ENCODE measurements at places on chromosomes 2 and 18.

DNA sequence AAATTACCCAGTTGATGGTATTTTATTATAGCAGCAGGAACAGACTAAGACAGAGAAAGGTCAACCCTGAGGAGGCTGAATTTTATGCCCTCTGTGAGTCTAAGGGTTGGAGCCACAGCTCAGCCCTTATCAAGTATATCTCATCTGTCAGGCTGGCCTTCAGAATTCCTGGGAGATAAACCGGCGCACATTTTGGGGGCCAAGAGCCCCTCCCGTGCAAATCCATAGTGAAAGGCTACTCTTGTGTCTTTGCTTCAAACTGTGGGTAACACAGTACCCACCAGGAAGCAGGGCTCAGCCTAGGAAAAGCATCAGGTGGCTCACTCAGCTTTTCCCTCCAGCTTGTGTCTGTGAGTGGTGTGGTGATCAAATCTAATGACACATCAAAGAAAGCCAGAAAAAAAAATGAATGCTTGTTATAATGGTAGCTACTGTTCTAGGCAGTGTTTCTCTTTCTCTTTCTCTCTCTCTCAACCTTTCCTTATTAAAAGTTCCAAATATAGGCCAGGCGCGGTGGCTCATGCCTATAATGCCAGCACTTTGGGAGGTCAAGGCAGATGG, 25.0 kb upstream of the ASXL2 start:
- DNase-seq = no peak

DNA sequence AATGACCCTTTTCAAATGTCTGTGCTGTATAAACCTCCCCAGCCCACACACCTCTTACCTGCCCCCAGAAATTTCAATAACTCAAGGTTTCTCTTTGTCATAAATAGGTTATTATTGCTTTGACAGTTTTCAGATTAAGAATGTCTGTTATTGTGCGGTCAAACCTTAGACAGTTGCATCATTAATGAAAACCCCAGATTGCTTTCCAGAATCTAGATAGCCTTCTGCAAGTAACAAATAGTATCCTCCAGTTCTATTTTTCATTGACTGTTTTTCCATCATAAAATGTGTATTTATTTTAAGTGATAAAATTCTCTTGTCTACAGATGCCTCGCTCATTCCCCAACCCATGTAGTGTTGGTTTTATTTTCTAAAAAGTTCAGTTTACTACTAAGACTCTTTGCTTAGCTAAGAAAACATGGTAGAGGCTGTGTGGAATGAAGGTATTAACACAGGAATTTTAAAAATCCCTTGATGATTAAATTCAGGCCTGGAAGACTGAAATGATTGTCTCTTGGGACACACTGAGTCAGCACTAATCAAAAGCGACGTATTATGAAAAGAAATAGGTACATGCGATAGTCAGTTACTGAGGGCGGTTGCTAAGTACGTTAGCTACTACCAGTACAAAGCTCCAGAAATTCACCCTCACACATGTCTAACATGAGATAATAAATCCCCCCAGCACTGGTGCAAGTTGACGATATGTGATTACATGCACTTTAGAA, 38.4 kb upstream of the ITGAV start:
- DNase-seq = no peak

GRCh38 chr2:94602466-94602865, 268.8 kb upstream of the TEKT4 start:
- no peak for DNase-seq

- DNase-seq = no peak
Measured at GRCh38 chr2:165067643-165068486, 112.5 kb upstream of the SLC38A11 start.

DNA sequence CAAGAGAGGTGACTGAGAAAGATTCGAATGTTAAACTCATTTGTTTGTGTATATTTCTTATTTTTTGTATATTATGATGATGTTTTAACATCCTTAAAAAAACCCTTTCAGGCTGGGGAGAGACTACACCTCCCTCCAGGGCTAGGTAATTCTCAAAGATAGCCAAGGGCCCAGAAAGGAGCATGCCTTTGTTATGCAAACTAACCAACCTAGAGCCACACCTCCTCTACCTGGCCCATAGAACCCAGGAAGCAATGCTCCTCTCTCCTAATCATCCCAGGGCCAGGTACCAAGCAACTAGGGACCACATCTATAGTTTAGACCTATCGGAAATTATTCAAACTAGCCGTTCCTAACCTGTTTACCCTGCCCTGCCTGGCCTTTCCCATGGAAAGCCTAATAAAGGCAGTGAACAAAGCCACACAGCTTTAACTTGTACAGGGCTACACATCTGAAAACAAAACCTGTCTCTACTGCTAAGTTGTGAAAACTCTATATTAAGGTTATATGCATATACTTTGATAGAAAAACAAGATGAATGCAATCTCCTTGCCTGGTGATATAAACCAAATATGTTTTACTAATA, 79.7 kb downstream of the COLEC12 start:
- DNase-seq = no peak

GRCh38 chr2:151098841-151099240, 162.8 kb downstream of the RBM43 start:
- no peak for DNase-seq

DNA sequence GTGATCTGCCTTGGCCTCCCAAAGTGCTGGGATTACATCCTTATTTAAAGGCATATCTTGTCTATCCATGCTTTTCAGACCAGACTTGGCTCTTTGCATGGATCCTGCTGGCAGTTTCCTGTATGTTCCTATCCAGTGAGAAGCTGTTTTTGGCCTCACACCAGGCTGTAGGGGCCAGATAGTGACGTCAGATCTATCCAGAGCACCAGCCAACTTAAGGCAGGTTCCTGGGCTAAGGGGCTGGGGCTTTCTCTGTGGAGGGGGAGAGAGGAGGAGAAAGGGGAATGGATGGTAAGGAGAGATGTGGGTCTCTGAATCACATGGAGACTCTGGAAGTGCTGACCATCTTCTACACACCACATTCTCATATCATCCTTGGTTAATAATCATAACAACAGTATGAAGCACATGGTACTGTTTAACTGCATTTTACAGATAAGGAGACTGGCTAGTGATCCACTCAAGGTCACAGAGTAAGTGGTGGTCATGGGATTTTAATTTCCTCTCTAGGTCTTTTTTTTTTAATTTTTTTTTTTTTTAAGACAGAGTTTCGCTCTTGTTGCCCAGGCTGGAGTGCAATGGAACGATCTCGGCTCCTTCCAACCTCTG, 2.0 kb upstream of the FAM117B start:
- DNase-seq = no peak

GRCh38 chr18:45361125-45361851, 254.0 kb upstream of the SLC14A2 start:
- DNase-seq = no peak

GRCh38 chr2:151682459-151683003, 51.7 kb downstream of the NEB start:
- no peak for DNase-seq
